ENCODE measurements at places on chromosomes 3 and 15.

DNA sequence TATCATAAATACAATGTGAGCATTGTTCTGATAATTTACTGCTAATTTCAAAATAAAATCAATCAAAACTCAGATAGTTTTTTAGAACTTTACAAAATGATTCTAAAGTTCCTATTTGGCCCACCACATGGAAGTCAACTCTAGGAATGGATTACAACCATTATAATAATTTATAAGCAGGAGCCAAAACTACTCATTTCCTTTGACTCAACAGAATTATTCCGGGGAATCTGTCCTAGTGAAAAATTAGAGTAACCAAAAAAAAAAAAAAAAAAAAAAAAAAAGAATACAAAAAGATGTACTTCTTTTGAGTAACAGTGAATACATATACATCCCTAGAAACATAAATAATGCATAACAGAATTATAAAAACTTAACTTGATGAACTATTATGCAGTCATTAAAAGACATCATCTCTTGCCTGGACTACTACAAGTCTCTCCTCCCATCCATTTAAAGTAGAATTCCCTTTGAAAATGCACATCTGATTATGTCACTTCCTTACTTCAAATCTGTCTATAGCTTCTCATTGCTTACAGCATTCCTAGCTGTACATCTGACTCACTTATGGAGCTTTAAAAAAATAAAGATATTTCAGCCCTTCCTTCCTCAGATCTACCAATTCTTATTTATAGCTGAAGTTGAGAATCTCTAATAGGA, 43.4 kb downstream of the HDGFL3 start:
- DNase-seq = peak; percentile 10

GRCh38 chr3:183493296-183494045, 62.0 kb downstream of the KLHL6 start:
- DNase-seq = no peak

- peak; percentile 91 for DNase-seq
Measured at GRCh38 chr15:95295896-95296625, 1034.4 kb upstream of the NR2F2 start.

GRCh38 chr3:136194409-136195257, 1.5 kb downstream of the MSL2 start:
- no peak for DNase-seq

- DNase-seq = no peak
Measured at GRCh38 chr3:31934018-31934417, 47.0 kb downstream of the OSBPL10 start.

All from fibroblast of skin of left biceps (primary cell).